ELR (cell line): ENCODE measurements at places on chromosomes 2 and 18.

DNA sequence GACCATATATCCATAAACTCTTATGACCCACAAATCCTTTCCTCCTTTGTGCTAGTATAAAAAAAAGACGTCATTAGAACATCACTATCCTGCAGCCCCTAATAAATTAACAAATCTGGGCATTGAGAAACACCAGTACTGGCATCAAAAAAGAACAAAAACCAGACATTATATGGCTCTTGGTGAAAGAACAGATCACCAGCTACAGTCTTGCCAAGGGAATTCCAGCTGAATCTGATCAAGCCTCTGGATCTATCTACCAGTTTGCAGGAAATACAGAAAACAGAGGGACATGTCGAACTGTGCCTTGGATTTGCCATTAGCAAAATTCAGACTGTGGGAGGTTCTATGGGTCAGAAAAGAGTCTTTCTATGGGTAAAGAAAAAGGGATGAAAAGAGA, 93.7 kb upstream of the DDX18 start:
- DNase-seq: no peak

- no peak for DNase-seq
These were observed 19.8 kb downstream of the GRHL1 start for GRCh38 chr2:9971105-9971818.

DNA sequence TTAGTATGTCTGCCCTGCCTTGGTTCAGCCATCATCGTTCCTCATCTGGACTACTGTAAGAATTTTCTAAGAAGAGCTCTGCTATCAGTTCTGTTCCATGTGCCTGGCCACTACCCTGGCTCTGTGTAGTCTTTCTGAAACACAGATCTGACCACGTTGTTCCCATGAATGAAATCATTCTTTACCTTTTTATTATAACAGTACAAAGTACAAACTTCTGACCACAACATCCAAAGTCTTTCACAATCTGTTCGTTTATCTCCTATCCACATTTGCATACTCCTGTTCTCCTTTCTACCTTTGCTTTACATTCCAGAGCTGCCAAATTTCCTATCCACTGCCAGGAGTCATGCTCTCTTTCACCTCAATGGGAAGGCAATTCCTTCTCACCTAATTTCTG, 284.6 kb upstream of the LRP1B start:
- DNase-seq: no peak

- DNase-seq: no peak
These were observed 273.1 kb upstream of the FANCL start for GRCh38 chr2:58514252-58514651.

GRCh38 chr2:229340086-229340760, 69.1 kb upstream of the PID1 start:
- DNase-seq: peak; percentile 77

GRCh38 chr2:203732953-203733510, 26.6 kb downstream of the CD28 start:
- DNase-seq: no peak

DNA sequence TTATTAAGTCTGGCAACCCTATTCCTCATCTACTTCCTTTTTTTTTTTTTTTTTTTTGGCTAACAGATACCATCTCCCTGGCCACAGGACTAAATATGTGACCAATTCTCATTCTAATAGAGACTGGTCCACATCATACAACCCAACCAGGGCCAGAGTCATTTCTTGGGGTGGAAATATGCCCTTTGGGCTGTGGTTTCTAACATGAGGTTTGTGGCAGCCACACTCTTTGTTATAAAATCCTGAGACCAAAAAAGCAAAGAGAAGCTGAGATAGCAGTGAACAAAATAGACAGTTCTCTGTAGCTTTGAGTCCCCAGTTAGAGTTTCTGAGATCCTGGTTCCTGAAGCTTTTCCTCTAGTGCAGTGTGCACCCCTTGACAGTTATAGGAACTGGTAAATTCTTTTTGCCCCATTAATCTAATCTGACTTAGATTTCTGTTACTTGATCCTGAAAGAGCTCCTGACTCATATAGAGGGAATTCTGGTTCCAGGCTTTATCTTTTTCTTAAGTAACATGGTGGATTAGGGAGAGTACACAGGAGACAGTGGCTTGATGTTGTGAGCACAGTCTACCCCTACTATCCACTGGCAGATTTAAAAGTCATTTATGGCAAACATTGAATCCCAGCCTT, 86.8 kb downstream of the MAIP1 start:
- DNase-seq: peak; percentile 74

DNA sequence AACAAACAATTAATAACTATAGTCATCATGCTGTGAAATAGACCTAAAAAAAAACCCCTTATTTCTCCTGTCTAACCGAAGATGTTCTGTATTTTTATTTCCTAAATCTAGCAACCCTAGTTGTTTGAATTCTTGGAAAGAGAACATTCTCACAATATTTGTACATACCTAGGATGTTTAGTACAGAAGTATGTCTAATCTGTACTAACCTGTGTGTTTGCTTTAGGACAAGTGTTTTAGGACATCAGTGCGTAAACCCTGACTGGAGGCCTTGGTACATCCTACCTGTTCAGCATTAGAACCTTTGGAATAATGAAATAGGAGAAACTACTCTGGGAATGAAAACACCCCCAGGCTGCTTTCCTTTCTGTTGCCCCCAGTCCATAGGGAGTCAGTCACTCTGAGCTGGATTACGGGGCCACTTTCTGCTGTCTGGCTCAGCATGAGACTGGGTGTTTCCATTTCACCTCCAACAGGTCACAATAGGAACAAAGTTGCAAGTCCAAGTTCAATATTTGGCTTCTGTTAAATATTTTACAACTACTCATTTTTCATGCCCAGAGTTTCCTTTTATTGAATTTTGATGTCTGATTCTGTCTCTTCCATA, 114.7 kb downstream of the MTX2 start:
- no peak for DNase-seq

GRCh38 chr2:88626171-88627054, 851 bp downstream of the EIF2AK3 start:
- DNase-seq: peak; percentile 40

- no peak for DNase-seq
These were observed 185.3 kb downstream of the MYT1L start for GRCh38 chr2:2145817-2146216.

DNA sequence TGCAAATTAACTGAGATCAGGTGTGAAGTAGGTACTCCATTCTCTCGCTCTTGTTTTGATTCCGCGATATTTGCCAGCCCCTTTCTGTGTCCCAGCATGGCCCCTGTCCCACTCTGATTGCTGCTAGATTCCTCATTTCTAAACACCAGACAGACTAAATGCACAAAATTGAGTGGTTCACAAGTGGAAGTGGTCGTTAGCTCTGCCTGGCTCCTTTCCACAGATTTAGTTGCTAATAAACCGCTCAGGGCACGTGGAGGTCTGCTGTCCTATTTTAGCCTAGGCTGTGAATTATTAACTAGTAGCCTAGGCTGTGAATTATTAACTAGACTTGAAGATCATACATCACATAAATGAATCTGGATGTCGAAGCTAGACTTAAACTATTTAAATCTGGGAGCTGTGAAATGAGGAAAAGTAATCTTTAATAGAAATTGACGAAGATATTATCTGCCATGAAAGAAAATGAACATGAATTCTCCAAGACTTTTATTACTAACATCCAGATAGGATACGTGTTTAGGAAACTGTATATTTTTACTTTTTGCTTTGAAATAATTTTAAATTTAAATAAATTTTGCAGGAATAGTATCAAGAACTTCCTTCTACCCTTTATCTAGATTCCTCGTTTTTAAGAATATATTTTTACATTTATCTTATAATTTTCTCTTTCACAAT, 3.7 kb downstream of the IL1RL2 start:
- no peak for DNase-seq

GRCh38 chr2:53765767-53766166, 1.8 kb upstream of the CHAC2 start:
- no peak for DNase-seq

- DNase-seq: no peak
These were observed 20.1 kb downstream of the SERPINB12 start for GRCh38 chr18:63562284-63562683.

DNA sequence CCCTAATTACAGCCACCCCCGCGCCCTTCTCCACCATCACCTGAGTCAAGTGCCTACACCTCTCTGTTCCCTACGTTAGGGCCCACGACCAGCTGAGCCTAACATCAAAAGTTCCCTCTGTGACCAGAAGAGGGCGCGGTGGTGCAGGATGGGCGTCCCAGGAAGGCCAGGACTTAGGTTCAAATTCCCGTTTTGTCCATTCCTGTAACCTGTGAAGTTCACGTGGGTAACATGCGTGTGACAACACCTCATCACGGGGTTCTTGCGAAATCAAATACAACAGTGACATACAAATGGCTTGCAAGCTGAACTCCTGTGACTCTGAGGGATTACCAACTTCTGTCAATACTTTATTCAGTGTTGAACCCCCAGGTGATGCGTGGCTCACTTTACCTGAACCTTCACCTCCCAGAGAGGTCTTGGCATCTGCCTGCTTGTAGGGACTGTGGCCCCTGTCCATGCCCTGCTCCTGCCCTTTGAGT, 207.9 kb downstream of the ARL4C start:
- DNase-seq: peak; percentile 44

- no peak for DNase-seq
These were observed 171.8 kb upstream of the ATP5MC3 start for GRCh38 chr2:175353275-175353674.

GRCh38 chr2:181574321-181574720, 82.6 kb downstream of the CERKL start:
- no peak for DNase-seq

GRCh38 chr2:149058936-149059335, 20.4 kb downstream of the LYPD6B start:
- no peak for DNase-seq

DNA sequence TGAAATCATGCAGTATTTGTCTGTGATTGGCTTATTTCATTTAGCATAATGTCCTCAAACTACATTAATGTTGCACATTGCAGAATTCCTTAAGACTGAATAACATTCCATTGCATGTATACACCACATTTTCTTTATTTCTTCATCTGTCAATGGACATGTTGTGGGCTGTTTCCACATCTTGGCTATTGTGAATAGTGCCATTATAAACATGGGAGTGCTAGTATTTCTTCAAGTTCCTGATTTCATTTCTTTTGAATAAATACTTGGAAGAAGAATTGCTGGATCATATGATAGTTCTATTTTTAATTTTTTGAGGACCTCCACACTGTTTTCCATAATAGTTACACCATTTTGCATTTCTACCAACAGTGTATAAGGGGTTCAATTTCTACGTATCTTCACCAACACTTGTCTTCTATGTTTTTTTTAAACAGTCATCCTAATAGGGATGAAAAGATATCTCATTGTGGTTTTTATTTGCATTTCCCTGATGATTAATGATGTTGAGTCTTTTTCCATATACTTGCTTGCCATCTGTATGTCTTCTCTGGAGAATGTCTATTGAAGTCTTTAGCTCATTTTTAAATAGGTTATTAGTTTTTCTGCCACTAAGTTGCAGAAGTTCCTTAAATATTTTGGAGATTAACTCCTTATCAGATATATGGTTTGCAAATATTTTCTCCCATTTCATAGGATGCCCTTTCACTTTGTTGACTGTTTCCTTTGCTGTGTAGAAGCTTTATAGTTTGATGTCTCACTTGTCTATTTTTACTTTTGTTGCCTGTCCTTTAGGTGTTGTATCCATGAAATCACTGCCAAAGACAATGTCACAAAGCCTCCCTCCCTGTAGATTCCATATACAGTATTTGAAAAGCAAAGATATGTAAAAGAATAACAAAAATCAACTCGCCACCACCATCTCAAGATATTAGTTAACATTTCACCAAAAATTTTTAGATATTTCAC, 14.6 kb downstream of the FBXO11 start:
- DNase-seq: peak; percentile 30

DNA sequence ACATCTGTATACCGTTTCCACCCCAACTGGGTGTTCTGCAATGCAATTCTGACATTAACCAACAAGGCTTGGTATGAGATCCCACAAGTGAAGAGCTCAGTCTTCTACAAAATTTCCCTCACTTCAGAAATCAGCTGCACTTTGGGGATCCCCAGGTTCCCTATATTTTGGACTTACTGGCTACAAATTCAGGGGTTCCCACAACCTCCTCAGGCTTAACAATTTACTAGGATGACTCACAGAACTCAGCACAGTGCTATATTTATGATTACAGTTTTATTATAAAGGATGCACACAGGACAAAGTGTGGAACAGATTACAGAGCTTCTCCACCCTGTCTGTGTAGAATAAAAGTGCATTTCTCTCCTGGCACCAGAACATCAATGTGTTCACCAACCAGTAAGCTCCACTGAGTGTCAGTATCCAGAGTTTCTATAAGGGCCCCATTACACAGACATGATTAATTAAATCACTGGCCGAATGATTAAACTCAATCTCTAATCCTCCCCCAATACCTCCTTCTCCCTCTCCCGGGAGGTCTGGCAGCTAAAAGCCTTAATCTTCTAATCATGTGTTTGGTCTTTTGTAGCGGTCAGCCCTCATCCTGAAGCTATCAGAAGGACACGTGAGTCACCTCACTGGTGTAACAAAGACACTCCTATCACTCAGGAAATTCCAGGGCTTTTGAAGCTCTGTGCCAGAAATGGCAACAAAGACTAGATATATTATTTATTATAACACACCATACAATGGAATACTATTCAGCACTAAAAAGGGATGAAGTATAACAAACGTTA, 84.6 kb downstream of the SLC66A3 start:
- DNase-seq: peak; percentile 58

DNA sequence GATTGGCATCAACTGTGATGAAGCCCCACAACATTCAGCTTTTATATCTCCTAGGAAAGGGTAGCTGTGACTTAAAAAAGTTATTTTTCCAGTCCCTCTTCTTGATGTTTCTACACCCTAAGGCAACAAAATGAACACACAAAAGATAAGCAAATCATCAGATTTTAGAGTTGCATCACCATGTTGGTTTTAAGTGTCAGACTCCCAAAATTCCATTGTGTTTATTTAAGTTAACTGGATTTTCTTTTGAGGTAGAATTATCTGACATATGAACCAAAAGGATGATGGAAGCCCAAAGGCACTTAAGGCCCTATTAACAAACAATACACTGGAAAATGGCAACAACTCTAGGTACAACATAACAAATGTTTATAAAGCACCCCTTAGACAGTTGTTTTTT, 261.7 kb upstream of the SLC39A10 start:
- no peak for DNase-seq

DNA sequence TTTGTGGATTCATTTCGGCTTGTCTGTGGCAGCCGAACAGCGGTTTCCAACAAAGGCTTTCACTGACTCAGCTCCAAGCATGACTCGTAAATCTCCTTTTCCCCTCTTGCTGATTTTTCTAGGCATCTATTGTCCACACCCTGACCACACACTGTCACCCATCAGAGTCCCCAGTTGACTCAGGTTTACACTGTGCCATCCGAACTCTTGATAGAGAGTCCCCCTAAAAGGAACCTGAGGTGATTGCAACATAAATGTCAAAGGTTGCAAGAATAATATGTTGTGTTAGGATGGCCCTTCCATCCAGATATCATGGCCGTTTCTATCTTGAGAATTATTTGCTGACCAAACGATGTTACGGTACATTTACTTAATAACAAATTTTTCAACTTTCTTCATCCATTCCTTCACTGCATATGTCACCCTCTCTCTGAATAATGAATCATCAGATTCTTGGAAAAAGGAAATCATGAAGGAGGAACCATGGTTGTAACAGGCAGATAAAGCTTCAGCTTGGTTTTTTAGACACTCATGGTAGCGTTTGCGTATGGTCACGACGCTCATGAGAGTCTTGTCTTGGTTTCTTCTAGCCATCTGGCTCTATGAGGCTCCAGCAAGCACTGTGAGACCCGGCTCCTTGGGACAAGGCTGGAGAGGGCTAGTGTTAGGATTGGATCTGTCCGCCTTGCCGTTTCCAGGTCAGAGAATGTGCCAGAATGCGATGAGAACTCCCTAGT, 72.1 kb downstream of the NPAS2 start:
- peak; percentile 79 for DNase-seq
